ENCODE measurements at places on chromosomes 3 and 15.
A peak's percentile ranks its signal among the peaks of the same experiment; 100 is the strongest.

DNA sequence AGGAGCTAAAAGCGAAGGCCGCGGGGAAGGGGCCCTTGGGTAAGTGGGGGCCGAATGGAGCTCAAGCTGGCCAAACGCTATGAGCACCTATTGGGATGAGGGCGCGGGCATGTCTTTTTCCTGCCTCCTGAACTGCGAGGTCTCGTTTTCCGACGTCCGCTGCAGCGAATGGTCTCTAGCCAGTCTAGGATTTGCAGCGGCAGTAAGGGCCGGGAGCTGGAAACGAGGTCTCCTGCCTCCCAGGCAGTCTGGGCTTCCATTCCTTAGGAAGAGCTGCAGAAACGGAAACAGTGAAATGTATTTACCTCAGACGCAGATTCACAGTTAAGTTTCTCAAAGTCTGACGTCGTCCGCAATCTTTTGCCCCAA is 517 bp downstream of the TMA7 start:
- DNase-seq = no peak

- DNase-seq = no peak
These were observed 51.6 kb downstream of the TRPM1 start for GRCh38 chr15:31049682-31050615.

DNA sequence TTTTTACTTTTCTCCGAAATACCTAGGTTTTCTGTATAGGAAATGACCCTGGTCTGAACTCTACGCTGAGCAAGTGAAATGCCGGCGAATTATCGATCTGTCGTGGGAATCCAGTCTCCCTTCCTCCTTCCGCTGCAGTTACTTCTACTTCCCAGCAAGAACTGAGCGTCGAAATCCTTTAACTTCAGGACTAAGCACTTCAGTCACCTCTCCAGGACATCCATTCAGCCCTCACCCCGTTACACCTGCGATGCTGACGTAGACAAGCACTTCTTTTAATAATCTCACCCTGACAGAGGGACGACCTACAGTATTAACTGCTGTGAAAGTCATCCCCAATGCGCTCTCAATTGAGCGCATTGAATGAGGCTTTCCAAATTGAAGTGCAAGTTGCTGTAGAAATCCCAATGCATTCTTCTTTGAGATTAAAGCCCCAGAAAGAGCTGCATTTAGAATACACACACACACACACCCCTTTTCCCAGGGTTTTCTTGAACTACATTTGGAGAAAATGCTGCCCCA is 1.3 kb downstream of the TOP2B start:
- peak; percentile 63 for DNase-seq

DNA sequence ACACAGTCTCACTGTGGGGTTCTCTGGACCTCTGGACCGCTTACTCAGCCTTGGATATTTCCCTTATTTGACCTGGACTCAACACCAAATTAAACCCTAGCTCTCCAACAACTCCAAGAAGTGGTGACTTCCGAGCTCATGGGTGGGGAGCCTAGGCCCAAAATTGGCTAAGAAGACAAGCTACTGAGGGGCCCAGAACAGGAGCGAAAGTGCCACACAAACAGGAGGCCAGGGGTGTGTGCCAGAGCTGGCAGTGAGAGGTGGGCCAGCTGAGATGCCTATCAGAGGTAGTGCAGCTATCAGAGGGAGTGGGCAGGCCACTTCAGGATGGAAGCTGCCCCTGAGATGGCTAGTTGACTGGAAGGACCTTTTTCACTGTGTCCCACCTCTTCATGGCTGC is 151.1 kb upstream of the PRR20G start:
- no peak for DNase-seq

- DNase-seq = no peak
These were observed 9.5 kb downstream of the SEC22C start for GRCh38 chr3:42572278-42572677.

DNA sequence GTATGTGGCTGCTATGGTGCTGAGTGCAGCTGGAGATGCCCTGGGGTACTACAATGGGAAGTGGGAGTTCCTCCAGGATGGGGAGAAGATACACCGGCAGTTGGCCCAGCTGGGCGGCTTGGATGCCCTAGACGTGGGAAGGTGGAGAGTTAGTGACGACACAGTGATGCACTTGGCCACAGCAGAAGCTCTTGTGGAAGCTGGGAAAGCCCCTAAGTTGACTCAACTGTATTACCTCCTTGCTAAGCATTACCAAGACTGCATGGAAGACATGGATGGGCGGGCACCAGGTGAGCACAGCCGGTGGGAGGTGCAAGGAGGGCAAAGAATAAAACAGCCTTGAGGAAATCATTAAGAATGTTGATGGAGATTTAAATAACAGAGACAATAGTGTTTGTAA is 2.9 kb downstream of the ADPRH start:
- DNase-seq = no peak

- DNase-seq = no peak
These were observed 122.0 kb downstream of the WDR76 start for GRCh38 chr15:43948691-43949325.

- DNase-seq = peak; percentile 73
These were observed 124.7 kb upstream of the CCNL1 start for GRCh38 chr3:157284688-157285087.

Measured in skin of body (tissue), 3 donors.